ENCODE measurements at places on chromosomes 3 and 15.

DNA sequence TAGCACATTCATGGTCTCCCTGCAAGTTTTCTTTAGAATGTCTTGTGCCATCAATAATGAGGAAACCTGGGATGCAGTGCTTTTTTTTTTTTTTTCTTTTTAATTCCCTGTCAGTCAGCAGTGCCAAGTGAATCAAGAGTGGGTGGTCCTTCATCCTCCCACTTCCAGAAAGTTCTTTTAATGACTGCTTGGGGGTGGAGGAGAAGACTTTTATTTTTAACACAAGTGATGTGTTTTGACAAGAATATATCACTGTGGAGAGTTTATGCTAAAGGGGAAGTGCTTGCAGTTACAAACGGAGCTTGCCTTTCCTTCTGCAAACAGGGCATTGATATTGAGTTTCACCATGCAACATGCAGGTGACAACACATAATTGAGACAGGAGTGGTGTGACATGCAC is 69.7 kb downstream of the CACNA2D3 start:
- DNase-seq, result no peak

DNA sequence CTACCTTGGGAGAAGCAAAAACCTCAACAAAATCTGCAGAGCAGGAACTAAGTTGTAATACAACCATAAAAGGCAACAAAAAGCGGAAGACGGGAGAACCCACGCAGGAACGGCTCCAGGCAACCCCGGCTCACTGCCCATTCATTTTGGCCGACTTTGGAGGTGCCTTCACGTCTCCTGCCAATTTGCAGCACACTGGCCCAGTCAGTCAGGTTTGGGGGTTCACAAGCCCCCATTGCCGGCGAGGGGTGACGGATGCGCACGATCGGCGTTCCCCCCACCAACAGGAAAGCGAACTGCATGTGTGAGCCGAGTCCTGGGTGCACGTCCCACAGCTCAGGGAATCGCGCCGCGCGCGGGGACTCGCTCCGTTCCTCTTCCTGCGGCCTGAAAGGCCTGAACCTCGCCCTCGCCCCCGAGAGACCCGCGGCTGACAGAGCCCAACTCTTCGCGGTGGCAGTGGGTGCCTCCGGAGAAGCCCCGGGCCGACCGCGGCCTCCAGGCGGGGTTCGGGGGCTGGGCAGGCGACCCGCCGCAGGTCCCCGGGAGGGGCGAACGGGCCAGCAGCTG is 463 bp downstream of the TERC start:
- DNase-seq, result peak; percentile 65

DNA sequence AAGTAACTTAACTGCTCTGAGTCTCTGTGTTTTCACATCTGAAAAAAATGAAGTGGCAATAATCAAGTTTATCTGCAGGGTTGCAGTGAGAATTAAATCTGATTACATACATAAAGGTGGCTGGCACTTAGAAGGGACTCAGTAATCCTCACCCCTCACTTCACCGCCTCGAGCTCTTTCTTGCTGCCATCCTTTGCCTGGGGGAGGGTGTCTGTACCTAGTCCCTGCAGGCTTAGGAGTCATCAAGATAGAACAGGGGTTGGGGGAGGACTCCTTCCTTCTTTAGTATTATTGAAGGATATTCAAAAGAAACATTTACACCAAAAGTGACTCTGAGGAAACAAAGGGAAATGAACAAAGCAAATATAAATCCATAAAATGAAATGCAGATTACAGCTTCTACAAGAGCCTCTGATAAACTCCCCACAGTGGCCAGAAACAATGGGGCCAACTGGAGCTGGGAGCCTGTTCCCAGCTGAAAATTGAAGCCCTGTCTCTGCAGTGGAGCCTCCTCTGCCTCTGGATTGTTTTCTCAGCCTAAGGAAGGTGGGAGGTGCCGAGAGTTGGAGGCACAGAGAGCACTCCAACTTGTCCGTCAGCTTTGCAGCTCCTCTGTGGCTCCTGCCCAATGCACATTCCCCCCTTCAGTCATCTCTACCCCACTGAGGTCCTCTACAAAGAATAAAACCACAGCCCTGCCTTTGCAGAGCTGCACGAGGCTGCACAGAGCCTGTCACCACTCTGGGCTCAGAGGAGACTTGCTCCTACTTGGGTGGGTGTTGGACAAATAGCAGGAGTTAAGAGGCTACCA is 41.8 kb downstream of the CRYGS start:
- no peak for DNase-seq

- no peak for DNase-seq
Measured at GRCh38 chr3:76352051-76352450, 566.7 kb upstream of the ZNF717 start.
